ENCODE measurements at places on chromosomes 1 and 21. TPM values are rescaled to one million over a fixed set of nuclear protein-coding genes. Genes with fewer than 3 reads are reported as not detected.

FABP3 gene
- total RNA-seq: 91.1 TPM

SERPINC1 gene
- not detected for total RNA-seq

STIL gene
- 4.3 TPM for total RNA-seq

ADORA1 gene
- 73.1 TPM for total RNA-seq

ZSWIM5 gene
- 6.9 TPM for total RNA-seq

AQP10 gene
- not detected for total RNA-seq

RHBDL2 gene
- 3.7 TPM for total RNA-seq

TSPAN2 gene
- total RNA-seq: 0.87 TPM

TMEM51 gene
- total RNA-seq: 5.1 TPM

PGLYRP3 gene
- total RNA-seq: not detected

ABCA4 gene
- 0.09 TPM for total RNA-seq

DISP3 gene
- total RNA-seq: 13.3 TPM

PRR9 gene
- total RNA-seq: not detected

NES gene
- 22.0 TPM for total RNA-seq

IGSF3 gene
- total RNA-seq: 8.8 TPM

LCE1E gene
- not detected for total RNA-seq
